ENCODE measurements at places on chromosomes 1 and 21.

- DNase-seq: no peak
These were observed 8.5 kb downstream of the FTCD start for GRCh38 chr21:46146856-46147255.

- no peak for DNase-seq
These were observed 30.8 kb upstream of the ZNF648 start for GRCh38 chr1:182092336-182092735.

DNA sequence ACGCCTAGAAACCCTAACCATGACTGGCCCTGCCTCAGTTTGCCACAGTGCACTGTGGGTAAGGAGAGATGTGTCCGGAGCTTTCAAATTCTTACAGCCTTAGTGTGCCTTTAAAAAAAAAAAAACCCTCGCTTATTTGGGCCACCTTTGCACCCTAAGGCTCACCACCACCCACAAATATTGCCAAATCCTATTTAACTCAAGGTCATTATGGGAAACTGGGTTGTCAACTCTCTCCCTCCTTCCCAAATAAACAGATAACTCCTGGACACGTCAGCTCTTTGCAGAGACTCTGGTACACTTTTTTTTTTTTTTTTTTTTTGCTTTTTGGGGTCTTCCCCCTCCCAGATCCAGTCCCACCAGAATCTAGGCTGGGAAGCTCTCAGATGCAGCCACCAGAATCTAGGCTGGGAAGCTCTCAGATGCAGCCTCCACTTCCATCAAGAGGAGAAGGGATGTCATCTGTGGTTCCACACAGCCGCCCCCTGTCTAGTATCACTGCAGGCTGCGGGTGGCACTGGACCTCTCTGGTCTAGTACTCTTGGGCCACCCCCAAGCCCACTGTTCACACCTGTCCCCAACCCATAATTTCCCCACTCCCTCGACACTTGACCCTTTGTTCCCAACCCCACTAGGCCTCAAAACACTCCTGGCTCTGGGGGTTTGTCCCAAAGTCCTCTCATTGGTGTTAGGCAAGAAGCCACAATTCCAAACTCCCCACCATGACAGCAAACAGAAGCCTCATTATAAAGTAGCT, 3.4 kb downstream of the DHRS3 start:
- DNase-seq: no peak

GRCh38 chr1:183736343-183736742, 68.6 kb upstream of the RGL1 start:
- no peak for DNase-seq

- DNase-seq: no peak
These were observed 7.8 kb downstream of the KCNJ15 start for GRCh38 chr21:38264571-38264970.

Measured in T-helper 22 cell (primary cell).